ENCODE measurements at places on chromosomes 3 and 15. TPM values are rescaled to one million over a fixed set of nuclear protein-coding genes. Genes with fewer than 3 reads are reported as not detected.

DNA sequence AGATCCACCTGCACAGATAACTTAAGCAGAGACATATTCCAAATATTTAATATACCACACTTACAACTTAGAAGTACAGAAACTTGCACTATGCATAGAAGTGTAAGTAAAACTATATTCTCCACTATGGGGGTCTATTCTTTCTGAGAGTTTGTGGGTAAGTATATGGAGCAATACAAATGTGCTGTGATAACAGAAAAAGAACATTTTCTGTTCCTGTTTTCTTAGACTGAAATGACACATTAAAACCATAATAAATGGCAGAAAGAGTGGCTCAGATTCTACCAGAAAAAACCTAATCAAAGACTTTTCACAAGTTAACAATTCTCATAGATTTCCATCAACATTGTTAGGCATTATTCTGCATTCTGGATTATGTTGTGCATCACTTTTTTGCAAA, 96.6 kb upstream of the WNT7A start:
- no peak for DNase-seq

DNA sequence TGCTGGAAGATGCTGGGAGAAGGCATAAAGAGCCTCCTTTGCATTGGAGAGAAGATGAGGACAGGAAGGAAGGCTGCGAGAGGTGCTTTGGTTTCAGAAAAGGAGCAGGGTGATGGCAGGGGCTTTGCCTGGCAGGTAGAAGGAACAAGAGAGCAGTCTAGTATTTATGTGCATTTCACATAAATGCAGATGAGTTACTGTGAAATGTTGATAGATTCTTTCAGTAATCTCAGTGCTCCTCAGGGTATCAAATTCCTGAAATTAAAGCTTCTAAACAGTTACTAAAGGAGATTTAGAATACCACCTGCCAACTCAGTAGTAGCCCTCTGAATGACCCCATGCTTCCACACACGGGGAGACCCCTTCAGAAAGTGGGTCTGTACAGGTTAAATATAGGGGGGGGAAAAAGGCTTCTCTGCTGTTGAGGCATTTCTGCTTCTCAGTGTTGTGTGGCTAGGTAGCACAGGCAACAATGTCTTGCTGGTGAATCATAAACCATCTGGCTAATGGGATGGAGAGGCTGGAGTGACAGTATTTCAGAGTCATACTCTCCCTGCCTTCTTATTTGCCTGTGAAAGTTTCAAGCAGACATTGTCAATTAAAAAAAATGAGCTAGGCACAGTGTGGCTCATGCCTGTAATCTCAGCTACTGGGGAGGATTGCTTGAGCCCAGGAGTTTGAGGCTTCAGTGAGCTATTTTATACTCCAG, 14.3 kb upstream of the FBXL22 start:
- no peak for DNase-seq

- DNase-seq = no peak
Observed at GRCh38 chr3:72675243-72675642, 173.0 kb downstream of the SHQ1 start.

DNA sequence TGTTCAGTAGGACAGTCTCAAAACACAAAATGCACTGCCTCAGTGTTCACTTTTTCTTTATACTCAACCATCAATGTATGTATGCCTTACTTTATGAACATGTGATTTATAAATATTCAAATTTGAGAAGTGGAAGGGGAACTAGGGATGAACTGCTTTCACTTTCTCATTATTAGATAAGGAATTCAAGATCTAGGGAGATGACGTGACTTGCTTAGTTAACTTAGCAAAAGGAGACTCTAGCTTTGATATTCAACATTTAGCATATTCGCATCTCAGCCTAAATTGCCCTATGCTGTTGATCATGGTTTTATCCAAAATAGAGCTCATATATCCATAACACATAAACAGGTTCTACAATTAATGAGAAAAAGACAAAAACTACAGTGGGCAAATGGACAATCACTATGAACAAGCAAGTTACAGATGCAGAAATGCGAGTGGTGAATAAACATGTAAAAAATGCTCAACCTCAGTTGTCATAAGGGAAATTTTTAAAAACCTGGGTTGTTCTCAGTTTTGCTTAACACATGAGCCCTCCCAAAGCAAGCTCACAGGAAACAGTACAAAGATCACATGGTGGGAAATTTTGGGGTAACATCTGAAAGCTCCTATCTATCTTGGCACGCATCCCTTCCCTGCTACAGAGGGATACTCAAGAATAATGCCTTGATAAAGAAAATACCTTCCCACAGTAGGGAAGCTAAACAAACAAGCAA, 269.8 kb downstream of the THRB start:
- DNase-seq = no peak

- peak; percentile 79 for DNase-seq
Observed at GRCh38 chr15:43517354-43518196, at the start of gene MAP1A. Gene MAP1A, plus strand, starts transcription at chr15:43517608. Its CDS starts 3,866 bp downstream, at chr15:43521474.

The TM2D3 gene
- total RNA-seq = 85.3 TPM

The CASR gene
- total RNA-seq = not detected

The TARS3 gene
- 34.9 TPM for total RNA-seq

- DNase-seq = no peak
Observed at GRCh38 chr15:31953478-31953877, 76.8 kb upstream of the CHRNA7 start.

- DNase-seq = no peak
Observed at GRCh38 chr15:56678571-56678970, 54.7 kb downstream of the ZNF280D start.

The TMEM207 gene
- not detected for total RNA-seq

GRCh38 chr3:88707837-88708236, 399.6 kb upstream of the EPHA3 start:
- DNase-seq = no peak

DNA sequence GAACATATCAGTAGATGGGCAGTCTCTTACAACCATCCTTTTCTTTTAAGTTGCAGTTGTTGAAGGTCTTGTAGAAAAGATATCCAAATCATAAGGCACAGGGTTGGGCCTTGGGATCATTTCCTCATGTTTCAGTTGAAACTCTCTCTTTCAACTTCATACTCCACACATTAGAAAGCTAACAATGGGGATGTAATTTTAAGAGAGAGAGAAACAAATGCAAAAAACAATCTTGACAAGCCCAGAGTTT, 747.9 kb downstream of the ROBO1 start:
- DNase-seq = no peak

DNA sequence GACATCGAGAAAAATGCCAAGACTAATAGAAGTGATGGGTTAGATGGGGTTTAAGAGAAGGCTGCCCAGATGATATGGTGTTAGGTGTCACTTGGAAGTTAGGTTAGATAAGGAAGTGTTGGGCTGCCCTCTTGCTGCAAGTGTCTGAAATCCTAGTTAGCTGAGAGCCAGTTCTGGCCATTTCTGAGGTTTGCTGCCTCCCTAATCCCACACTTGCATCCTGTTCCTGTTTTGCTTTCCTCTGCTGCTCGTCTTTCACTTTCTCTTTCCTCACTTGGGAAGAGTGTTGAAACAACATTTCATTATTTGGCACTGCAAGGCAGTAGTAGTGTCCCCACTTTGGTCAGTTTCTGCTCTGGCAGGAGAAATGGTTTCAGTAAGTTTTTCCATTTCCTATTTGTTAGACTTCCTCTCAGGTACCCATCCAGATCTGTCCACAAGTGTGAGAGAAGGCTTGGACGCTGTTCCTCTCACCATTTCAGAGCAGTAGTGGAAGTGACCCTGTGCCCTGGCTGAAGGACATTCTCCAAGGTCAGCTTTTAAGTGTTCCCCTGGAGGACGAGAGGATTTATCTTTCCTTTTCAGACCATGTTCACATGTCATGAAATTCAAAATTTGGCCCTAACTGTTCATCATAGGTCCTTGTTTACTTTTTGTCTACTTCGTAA, 93.3 kb downstream of the ADAMTSL3 start:
- DNase-seq = no peak

The MOBP gene
- total RNA-seq = 0.94 TPM

- DNase-seq = peak; percentile 89
Observed at GRCh38 chr3:49358217-49358883, at the start of gene GPX1. Gene GPX1, minus strand, starts transcription at chr3:49358353. Its CDS starts 75 bp downstream, at chr3:49358278.

DNA sequence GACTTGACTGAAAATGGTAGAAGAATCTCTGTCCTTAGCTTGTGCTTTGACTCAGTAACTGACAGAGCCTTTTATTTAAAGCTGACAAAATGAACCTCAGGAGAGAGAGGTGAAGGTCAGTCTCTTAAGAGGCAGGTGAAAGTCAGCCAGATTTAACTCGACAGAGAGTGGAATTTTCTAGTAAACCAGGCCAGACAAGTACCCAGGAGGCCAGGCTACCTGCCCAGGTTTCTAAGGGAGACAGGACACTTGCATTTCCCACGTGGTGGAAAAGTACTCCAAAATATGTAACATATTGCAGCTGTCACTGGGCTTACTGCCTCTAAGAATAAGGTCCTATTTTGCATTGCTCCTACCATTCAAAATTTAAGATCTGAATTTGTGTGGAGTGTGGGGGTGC, 167.9 kb downstream of the FMN1 start:
- DNase-seq = no peak

DNA sequence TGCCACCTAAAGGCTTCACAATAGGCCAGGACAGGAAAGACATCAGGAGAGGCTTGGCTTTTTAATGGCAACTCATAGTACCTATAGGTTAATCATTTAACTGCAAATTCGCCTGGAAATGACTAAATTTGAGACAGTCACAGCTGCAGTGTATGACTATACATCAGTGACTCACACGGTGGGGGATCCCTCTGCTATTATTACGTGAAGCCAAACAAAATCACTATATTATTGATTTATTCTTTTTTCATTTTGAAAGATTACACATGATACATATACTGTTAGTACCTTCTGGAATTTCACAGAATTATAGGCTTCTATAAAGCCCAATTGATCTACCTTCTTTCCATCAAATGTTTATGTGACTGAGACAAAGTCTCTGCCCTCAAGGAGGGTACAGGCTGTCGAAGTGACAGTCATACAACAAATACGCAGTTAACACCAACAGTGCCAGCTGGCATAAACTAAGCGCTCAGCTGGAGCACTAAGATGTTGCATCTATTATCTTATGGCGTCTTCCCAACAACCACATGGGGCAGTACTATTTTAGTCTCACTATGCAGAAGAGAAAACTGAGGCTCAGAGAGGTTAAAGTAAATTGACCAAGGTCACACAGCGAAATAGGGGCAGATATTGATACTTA, 82.0 kb upstream of the LMOD3 start:
- no peak for DNase-seq

- no peak for DNase-seq
Observed at GRCh38 chr3:80580146-80580545, 812.3 kb upstream of the ROBO1 start.

GRCh38 chr3:66115858-66116654, 77.3 kb upstream of the MAGI1 start:
- no peak for DNase-seq

GRCh38 chr3:180789774-180790173, 110.5 kb upstream of the CCDC39 start:
- no peak for DNase-seq

DNA sequence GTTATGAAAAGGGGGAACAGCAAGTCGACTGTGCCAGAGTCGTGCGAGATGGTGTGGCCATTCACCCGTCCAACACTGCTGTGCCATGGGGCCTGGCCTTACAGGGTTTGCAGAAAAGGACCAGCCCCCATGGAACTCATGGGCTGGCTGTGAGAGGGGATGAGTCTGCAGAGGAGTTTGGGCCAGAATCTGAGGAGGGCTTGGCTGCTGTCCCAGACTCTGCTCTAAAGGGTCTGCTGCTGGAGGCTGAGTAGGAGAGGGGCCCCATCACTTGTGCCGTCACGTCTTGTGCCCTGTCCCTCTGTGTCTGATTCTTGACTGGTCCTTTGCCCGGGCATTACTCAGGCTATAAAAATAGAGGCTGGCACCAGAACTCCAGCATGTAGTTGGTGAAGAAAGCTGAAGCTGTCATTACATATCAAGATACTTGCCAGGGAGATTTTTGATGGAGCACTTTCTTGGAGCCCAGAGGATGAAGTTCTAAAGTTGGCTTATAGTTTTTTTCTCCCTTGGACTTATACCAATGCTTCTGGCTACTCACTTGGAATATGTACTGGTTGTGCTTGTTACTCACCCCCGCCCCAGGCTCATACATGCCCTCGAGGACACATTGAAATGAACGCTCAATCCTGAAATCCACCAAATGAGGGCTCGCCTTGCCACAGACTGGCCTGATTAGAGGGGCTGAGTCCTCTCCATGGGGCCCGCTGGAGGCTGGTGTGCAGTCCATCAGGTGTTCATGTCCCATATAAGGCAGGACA, 10.2 kb downstream of the PXYLP1 start:
- peak; percentile 26 for DNase-seq

- DNase-seq = no peak
Observed at GRCh38 chr3:133374708-133375402, 25.0 kb upstream of the BFSP2 start.

- DNase-seq = no peak
Observed at GRCh38 chr3:197807969-197808587, 17.0 kb downstream of the LRCH3 start.

The OIP5 gene
- 3.1 TPM for total RNA-seq

GRCh38 chr15:95511671-95512070, 818.8 kb upstream of the NR2F2 start:
- DNase-seq = no peak
